H1 (cell line): ENCODE measurements at places on chromosomes 2 and 18. TPM values are rescaled to one million over a fixed set of nuclear protein-coding genes. Genes with fewer than 3 reads are reported as not detected.

DNA sequence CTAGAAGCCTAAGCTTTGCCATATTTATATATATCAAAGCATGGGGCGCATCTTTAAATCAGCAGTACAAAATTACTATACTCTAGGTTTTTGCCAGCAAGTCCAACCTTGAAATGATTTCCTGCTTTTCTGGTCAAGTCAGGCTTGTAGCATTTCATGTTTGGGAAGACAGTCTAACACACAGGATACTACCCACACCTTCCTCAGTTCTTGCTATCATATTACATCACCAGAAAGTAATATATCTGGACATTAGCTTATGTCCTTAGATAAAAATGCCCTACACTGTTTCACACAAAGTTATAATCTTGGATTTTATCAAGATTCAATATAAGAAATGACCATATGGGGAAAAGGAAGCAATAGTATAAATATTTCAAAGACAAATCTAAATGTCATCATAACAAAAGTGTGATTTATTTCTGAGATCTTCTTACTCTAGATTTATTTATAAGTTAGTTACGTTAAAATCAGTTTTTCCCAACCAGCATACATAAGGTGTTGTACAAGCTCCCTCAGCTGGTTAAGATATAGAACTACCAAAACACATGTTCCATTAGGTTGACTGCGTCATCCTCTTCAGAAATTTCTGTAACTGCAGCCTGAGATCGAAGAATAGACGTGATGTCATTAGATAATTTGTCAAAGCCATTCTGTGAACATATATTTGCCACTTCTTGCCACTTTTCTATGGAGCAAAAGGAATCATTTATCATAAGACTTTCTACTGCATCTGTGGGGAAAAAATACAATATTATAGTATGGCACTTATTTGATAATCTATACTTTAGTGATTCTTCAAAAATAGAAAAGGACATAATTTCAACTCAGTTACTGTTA lies 56.6 kb downstream of the CLHC1 start:
- no peak for DNase-seq

DNA sequence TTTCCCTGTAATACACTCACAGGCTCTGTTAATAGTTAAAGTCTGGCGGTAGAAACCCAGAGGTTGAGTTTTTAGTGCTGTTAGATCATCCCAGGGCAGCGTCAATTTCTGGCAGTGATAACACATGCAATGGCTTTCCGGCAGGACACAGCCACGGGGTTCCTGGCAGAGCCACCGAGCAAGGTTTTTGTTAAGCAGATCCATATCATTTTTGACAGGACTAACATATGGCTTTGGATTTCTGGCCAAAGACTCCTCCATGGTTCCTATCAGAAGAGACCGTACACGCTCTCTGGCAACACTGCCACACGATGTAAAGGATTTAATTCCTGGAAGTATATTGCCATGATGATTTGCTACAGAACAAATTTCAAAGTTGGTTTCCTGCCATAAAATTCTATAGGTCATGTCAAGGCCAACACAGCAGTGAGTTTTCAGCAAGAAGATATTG lies 854.3 kb downstream of the LRRTM4 start:
- DNase-seq, result no peak

GRCh38 chr18:76052227-76052595 lies 442.8 kb downstream of the ZNF516 start:
- DNase-seq, result no peak

DNA sequence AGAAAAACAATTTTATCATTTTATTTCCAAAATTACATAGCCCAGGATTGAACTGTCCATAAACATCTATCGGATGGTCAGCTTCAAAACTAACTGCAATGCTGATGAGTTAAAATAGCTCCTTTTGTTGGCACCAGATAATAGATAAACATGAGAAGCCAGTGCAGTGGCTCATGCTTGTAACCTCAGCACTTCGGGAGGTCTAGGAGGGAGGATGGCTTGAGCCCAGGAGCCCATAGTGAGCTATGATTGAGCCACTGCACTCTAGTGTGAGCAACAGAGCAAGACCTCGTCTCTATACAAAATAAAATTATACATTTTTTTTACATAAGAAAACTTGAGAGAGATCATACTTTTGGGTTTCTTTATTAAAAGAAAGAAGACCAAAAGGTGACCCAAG lies 34.6 kb upstream of the IMPA2 start:
- no peak for DNase-seq

DNA sequence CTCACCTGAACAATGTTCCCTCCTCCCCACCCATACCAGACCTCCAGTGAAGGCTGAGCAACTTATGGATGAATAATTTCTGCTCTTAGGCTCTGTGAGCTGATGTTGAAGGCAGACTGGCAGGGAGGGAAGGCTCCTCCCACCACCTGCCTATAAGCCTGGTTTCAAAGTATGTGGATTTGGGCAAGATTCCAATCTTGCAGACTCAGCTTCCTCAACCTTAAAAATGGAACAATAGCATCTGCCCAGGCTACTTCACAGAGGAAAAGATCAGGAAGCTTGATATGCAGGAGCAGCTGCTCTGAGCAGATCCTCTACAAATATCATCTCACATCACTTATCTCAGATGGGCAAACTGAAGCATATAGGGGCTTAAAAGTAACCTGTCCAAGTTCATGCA lies 112.2 kb downstream of the ZFP36L2 start:
- DNase-seq, result no peak

GRCh38 chr2:187338679-187339121 lies 109.4 kb downstream of the CALCRL start:
- DNase-seq, result no peak

DNA sequence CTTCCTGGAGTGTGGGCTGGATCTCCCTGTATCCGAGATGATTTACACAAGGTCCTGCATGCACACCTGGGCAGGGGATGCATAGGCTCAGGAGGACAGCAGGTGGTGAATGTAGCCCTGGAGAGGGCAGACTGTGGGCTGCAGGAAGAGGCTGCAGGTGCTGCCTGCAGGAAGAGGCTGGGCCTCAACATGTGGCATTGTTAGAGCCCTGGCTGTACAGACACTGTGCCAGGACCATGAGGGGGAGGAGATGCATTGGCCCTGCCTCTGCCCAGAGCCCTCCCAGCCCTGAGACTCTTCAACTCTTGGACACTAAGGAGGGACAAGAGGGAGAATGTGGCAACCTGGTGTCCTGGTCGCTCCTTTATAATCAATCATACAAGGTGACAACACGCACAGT lies 392.8 kb downstream of the TNS1 start:
- no peak for DNase-seq

GRCh38 chr18:50285631-50286321 lies 1.7 kb downstream of the CXXC1 start:
- no peak for DNase-seq

GRCh38 chr2:100422320-100423055 lies 5.0 kb upstream of the CHST10 start:
- no peak for DNase-seq

GRCh38 chr2:135829378-135830135 lies 7.4 kb downstream of the LCT start:
- no peak for DNase-seq

- no peak for DNase-seq
These were observed 13.7 kb upstream of the ST3GAL5 start for GRCh38 chr2:85902496-85902895.

DNA sequence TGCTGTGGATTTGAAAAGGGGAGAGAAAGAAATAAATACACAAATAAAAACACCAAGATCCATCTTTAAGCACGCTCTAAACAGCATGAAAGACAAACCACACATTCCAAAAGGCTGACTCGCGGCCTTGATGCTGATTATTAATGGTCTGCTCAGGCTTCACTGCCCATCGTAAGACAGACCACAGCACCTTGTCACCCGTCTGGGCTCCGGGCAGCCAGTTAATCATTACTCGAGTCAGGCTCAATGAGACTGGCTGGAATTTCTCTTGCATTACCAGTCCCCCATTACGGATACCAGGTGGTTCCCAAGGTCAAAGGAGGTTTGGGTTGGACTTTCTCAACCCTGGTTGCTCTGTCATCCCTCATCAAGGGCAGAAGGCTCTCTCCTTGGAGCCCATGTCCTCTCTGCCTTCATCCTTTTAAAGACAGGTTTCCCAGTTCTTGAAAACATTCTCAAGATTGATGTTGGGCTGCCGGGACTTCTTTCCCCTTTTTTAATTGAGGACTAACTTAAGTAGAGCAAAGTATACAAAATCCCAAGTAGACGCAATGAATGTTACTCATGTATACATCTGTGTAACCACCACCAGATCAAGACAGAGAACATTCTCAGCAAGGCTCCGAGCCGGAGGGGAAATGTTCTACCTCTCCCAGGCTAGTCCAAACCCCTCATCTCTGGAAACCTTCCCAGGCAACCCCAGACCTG lies 8.1 kb downstream of the SMAD7 start:
- no peak for DNase-seq

DNA sequence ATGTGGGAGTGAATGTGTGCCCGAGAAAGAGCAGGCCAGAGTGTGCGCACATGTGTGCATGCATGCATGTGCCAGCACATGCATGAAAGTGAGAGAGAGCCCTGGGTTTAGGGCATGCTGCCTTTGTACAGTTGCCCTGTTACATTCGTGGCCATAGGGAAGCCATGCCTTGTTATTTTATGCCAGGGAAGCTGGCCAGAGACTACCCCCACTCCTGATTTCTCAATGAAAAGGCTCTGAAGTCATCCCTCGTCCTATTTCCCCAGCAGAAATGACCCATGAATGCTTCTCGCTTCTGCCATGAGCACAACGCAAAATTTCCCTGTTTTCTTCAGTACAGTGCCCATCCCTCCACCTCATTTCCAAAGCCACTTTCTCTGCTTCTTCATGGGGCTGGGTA lies 143.0 kb downstream of the CELF4 start:
- DNase-seq, result no peak

GRCh38 chr18:13930964-13931363 lies 15.6 kb upstream of the MC2R start:
- DNase-seq, result no peak

- DNase-seq, result no peak
These were observed 38.7 kb downstream of the DCDC2C start for GRCh38 chr2:3741867-3742602.

- no peak for DNase-seq
These were observed 30.6 kb downstream of the ITSN2 start for GRCh38 chr2:24329700-24330099.

- no peak for DNase-seq
These were observed 21.7 kb downstream of the ST3GAL5 start for GRCh38 chr2:85867121-85867520.

DNA sequence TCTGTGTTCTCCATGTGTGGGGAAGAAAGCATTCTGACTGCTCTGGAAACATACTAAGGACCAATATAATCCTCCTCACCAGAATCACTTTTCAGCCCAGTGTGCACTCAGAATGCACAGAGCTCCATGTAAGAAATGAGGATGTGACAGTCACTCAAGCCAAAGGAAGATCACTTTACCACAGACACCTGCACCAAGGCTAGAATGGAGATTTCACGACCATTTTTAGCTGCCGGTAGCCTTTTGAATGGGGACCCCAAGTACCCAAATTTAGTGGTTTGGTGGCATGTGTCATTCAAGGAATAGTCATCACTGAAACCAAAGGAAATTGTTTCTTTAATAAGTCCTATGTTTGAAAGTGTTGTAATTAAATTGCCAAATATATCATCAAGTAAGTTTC lies 613.2 kb upstream of the ACVR2A start:
- DNase-seq, result no peak

DNA sequence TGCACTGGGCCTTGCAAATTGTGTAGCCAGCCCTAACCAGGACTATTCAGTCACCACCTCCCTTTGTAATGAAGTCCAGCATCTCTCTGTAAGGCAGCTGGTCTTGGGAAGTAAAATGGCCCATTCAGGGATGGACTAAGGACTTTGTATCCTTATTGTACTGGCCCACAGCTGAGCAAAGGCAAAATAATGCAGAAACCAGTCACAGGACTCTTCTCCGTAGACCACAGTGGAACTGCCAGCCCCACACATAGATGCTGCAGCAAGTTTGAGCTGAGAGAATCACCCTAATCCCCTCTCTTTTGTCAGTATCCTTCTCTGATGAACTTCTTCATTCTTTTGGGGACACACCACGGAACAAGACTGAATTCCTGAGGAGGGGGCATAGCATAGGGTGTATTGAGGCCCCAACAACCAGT lies 73.6 kb upstream of the RTN4 start:
- no peak for DNase-seq

DNA sequence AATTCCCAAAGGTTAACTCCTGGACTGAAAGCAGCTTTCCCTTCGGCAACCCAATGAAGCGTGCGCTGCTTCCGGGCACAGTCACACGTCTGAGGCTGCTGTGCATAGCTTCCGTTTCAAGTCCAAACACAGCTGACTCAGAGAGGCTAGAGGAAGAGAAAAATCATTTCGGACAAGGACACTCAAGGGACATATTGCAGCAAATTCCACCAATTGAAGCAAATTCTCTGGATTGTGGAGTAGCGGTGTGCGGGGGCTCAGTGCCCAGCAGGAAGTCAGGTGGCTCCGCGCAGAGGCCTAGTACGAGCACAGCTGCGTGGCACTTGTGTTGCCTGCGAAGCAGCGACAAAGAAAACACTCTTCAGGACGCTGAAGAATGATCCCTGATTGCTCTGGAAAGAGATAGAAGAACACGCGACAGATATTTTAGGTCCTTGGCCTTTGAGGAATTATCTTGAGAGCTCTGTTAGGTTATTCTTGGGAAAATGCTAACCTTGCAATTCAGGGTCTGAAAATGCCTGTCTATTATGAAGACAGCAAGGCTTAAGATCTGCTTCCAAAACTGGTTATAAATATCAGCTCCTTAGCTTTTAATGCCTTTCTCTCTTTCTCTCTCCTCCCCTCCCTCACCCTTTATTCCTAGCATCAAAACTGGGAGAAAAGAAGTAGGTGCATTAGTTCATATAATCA lies 352.6 kb upstream of the DLGAP1 start:
- DNase-seq, result no peak

GRCh38 chr2:242098445-242099128 lies 229.1 kb downstream of the RTP5 start:
- no peak for DNase-seq

- DNase-seq, result peak; percentile 59
These were observed 344.6 kb upstream of the CHAC2 start for GRCh38 chr2:53422979-53423378.

- no peak for DNase-seq
These were observed 97.1 kb downstream of the LIPG start for GRCh38 chr18:49658823-49659404.

DNA sequence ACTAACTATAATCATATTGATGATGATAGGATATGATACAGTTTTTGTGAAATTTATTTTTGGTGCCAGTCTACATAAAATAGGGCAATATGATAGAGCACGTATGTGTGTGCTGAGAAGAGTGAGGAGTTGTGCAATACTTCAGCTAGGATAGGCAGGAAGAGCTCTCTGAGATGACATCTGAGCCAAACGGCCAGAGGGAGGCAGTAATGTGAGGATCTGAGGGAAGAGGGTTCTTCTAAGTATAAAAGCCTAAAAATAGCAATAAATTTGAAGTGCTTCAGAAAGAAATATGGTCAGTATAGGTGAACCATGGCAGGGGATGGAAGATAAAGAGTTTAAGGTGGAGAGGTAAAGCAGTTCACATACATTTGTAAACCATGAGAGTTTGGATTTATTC lies 102.5 kb downstream of the OLA1 start:
- no peak for DNase-seq

Gene POMC
- total RNA-seq, result 1.7 and 2.2 TPM in 2 replicates

Gene NRBP1
- 115 TPM in 2 replicates for total RNA-seq

Gene RNF138
- 91.3 and 109 TPM in 2 replicates for total RNA-seq

Gene SCN9A
- total RNA-seq, result 6.1 and 6.2 TPM in 2 replicates

Gene AQP12B
- not detected in 2 replicates for total RNA-seq

Gene MEP1B
- not detected in 2 replicates for total RNA-seq

Gene OSBPL6
- total RNA-seq, result 5.6 and 7.2 TPM in 2 replicates

Gene SCN2A
- 0.61 and 1.1 TPM in 2 replicates for total RNA-seq
